NCI-H1417 treated with DMSO at 0.1 percent for 48 hours (cell line): ENCODE measurements at places on chromosomes 4 and X.

DNA sequence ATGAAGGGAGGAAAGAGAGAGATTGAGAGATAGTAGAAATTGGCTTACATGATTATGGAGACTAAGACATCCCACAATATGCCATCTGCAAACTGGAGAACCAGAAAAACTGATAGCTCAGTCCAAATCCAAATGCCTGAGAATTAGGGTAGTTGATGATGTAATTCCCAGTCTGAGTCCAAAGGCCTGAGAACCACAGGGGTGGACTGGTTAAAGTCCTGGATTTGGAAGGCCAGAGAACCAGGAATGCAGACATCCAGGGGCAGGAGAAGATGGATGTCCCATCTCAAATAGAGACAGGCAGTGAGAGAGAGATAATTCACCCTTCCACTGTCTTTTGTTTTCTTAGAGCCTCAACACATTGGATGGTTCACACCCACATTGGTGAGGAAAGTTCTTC, 345.7 kb upstream of the SPANXN4 start:
- no peak for DNase-seq

DNA sequence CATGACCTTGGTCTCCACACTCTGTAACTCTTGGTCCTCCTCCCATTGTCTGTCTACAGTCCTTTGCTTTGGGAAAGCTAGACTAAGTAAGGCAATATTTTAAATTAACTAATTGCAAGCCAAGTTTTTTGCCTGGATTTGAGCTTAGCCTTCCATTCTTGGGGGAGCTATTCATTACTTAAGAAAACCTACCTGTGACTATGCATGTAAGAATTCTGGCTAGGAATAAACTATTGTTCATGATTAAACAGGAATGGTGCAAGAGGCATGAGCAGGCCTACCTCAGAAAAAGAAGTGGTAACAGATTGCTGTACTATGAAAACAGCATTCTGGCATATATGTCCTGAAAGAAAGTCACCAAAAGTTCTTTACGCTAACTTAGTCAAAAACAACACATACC, 309.4 kb downstream of the MAPK10 start:
- DNase-seq: no peak

DNA sequence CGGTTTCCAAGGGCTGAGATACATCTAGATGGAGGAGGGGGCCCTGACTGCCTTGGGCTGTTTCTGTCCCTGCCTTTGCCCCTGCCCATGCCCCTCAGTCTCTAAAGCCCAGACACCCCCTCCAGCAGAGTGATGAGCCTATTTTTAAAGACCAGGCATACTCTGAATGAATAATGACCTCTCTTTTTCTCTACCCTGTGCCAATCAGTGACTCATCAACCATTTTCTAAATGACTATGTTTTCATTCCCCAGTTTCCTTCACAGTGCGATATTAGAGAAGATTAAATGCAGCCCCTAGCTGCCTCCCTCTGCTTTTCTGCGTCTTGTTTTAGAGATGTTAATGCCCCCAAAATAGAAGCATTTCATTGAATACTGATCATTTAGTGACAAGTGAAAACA, 15.5 kb upstream of the NHS start:
- DNase-seq: no peak

GRCh38 chr4:122661176-122662160, 40.6 kb upstream of the IL21 start:
- no peak for DNase-seq

GRCh38 chr4:13285336-13285735, 198.8 kb downstream of the RAB28 start:
- DNase-seq: no peak

DNA sequence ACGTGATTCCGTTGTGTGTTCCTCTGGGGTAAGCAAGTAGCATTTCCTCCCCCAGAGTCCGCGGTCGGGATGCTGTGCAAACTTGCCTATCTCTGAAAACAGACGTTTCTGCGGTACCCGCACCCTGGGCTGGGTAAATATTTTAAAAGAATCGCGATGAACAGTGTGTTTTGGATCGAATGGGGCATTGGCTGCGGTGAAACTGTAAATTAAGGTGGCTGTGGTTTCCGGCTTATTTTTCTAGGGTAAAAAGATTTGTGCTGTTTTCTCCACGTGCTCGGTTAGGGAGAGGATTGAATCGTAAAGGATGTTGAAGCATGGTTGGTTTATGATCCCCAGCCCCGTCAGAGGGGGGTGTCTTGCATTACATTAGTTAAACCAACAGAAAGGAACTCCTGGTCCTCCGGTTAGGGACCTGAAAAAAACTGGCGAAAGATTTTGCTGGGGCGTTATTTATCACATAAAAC, 1.2 kb downstream of the HHIP start:
- DNase-seq: no peak

DNA sequence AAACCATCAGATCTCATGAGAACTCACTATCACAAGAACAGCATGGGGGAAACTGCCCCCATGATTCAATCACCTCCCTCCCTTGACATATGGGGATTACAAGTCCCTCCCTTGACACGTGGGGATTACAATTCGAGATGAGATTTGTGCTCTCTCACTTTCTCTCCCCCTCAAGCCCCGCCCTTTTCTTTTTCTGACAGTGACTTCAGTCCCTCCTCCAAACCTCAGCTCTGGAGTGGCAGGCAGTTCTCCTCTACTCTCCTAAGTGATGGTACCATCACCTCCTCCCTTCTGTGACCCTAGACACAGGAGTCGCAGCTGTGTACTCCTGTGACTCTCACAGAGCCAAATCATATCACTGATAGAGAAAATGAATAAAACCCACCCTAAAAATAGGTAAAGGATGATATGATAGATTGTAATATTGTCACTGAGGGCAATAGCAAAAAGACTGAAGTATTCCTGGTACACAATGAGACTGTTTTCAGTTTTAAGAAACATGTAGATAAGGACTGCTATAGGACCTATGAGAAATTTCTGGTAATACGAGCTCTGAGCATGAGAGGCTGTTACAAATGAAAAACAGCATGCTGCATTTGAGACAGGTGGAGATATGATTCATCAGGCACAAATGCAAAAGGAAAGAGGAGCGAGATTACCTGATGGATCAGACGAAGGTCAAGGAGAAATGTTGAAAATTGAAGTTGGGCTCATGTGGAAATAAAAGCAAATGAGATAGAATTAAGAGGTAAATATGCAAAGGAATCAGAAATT, 101.2 kb upstream of the CBLL2 start:
- no peak for DNase-seq

GRCh38 chr4:170868170-170868569, 778.4 kb upstream of the AADAT start:
- no peak for DNase-seq

DNA sequence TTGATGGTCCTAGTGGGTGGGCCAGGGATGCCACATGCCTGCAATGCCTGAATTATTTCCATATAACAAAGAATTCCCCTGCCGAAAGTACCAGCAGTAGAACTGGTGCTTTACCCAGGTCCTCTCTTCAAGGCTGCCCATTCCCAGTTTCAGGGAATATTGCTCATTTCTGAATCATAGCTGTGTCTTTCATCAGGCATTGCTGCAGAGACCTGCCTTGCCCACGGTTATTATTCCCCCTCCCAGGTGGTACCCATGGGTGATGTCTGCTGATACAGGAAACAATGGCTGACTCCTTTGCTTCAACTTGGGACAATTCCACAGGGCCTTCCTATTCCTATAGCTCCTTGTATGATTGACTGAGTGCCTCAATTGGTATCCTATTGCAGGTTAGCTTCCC, 9.7 kb upstream of the IQCM start:
- DNase-seq: no peak

DNA sequence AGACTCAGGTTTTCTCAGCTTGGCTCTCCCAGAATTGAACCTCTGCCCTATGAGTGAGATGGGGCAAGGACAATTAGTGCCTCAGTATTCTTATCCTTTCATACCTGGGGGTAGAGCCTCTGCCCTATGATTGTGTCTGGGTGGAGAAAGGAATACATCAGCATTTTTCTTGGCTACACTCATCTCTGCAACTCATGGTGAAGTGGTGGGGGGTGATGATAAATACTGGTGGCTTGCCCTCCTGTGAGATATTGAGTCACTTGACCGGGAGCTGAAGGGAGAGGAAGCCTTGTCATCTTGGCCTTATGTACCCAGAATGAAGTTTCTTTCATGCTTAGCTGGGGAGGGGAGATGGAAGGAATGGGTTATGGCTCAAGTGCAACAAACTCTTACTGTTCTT, 71.3 kb upstream of the ENOX2 start:
- no peak for DNase-seq

- no peak for DNase-seq
Observed at GRCh38 chr4:187903700-187904099, 91.9 kb upstream of the ZFP42 start.

DNA sequence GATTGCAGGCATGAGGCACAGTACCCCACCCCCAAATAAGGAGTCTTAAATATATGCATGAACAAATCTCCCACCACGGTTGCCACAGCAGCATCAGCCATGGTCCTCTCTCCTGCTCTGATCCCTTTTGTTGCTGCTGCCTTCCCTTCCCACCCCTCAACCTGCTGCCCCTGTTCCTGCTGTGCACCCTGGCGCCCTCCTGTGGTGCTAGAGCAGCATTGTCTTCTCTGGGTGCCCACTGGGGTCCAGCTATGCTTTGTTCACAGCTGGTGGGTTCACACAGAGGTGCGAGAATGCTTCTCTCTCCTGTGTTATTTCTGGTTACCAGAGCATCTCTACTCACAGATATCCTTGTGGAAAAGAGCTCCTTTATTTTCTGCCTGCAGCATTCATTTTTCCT, 116.2 kb downstream of the GATB start:
- no peak for DNase-seq

- no peak for DNase-seq
Observed at GRCh38 chr4:48180234-48180633, 46.2 kb upstream of the TXK start.

- DNase-seq: no peak
Observed at GRCh38 chr4:186727977-186728519, 4.4 kb upstream of the FAT1 start.

DNA sequence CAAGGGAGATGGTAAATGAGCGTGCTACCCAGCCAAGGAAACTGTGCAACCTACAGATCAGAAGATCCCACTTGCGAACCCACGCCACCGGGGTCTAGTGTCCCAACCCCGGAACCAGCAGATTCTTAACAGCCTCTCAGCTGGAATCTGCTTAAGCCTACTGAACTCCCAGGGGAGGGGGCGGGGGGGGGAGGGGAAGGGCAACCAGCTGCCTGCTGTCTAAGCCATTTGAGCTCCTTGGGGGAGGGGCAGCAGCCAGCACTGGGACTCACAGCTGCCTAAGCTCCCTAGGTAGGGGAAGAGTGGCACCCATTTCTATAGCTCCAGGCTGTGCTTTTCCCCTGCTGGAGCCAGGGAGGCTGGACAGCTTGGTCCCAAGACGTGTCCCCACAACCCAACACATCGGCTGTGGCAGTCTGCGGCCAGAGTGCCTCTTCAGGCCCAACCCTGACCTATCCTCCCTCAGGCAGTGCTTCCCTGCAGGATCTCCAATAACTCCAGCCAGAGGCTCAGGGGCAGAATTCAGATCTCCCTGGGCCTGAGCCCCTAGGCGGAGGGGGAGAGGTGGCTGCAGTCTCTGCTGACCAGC, 289.2 kb downstream of the LDB2 start:
- no peak for DNase-seq

GRCh38 chr4:17283251-17283650, 228.6 kb downstream of the QDPR start:
- no peak for DNase-seq

DNA sequence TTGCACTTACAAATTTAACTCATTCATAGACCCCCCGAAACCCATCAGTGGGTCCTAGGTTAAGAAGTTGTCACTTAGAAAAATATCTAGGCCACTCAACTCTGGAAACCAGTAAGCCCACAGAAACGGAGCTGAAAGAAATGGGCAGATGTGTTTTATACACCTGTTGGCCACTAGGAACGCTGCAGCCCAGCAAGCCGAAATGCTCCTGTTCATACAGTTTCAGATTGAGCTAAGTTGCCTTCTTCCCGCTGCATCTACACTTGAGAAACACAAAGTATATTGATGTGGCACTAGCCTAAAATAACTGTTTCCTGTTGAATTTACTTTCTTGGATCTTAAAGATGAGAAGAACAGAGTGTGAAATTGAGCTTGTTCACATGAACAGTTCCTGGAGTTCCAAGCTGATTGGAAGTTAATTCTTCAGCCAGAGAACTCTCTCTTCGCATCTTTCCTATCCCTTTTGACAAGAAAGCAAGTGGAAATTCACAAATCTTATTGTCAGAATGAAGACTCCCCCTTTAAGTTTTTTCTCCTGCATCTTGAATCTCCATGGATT, 174.1 kb downstream of the RBMX2 start:
- DNase-seq: no peak

DNA sequence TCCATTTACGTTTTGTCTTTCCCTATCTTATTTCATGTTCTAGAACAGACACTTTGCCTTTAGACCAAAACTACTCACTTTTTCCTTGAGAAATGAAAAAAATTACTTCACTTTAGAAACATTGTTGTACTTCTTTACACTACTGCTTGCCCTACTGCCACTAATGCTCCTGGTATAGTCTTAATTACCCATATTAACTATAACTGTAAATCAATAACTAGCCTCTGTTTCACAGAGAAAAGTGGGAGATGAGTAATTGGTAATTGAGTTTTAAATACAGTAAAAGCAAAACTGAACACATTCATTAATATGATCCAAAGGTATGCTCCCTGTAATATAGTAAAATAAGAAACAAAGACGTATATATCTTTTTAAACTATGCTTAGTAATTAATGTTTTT, 111.1 kb upstream of the JADE1 start:
- DNase-seq: no peak

DNA sequence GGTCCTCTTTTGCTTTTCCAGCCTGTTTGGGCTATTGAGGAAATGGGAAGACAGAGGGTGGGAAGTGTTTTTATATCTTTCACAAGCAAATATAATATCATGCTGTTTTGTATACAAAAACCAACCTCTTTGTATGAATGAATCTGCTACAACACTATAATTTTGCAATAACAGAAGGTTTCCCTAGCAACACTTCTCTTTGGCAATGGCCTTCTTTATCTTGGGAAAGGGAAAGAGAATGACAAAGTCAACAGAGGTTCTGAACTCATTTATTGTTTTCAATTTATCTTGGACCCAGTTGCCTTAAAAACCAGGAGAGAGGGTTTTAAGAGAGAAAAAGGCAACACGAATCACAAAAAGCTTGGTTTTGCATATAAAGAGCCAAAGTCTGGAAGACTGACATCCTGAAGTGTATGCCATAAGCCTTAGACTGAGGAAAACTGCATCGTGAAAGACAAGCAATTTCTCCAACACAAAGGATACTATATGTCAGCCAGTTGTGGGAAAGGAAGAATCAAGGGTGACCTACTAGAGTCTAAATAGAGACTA, 121.8 kb upstream of the FAM241A start:
- no peak for DNase-seq

- no peak for DNase-seq
Observed at GRCh38 chr4:145909281-145909715, 29.3 kb downstream of the ZNF827 start.

DNA sequence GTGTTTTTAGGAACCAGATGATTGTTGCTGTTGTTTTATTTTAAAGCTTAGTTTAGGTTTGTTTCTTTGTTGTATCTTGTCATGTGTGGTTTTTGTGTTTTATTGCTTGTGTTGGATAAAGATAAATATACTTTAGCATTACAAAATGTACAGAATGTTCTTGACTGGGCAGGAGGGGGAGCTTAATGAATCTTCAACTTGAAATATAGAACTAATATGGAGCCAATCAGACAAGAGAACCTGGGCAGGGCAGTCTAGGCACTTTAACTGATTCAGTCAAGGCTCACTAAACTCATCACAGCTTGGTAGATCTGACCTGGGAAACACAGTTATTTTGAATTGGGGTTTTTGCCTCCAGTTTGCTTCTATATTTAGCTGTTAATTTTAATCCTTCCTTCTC, 304.2 kb downstream of the ARHGAP24 start:
- no peak for DNase-seq
